Ammon's horn (tissue), 1 donor: ENCODE measurements at places on chromosomes 16 and 17.

- DNase-seq = no peak
Measured at GRCh38 chr16:79124016-79124756, 476.4 kb downstream of the MAF start.

- DNase-seq = no peak
Measured at GRCh38 chr16:47725188-47725695, 264.1 kb downstream of the PHKB start.

DNA sequence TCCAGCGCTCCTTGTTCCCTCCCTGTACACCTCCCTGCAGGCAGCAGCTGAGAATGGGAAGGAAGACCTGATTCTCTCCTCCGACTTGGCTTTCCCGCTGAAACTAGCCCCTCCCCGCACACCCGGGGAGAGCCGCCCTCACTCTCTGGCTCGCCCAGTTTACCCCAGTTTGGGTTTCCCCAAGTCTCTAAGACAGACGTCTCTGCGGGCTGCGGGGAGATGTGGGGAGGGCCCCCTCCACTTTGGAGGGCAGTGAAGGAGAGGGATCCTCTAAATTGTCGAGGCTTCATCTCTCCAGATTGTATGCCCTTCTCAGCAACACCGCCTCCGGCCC lies 797 bp downstream of the GRB7 start:
- no peak for DNase-seq

GRCh38 chr16:54098247-54098646 lies 188.3 kb downstream of the IRX3 start:
- no peak for DNase-seq

DNA sequence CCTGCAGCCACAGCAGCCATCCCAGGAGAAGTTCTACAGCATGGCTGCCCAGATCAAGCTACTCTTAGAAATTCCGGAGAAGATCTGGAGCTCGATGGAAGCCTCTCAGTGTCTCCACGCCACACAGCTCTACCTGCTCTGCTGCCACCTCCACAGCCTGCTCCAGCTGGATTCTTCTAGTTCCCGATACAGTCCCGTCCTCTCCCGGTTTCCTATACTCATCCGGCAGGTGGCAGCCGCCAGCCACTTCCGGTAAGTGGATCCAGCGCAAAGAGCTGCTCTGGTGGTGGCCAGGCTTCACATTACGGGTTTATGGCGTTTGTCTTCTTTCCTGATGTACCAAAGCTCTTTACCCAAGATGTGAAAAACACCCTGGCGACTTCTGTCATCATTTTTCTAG lies 3.6 kb downstream of the COG1 start:
- DNase-seq = peak; percentile 39

GRCh38 chr17:2363851-2364762 lies 26.8 kb downstream of the SGSM2 start:
- DNase-seq = peak; percentile 55

DNA sequence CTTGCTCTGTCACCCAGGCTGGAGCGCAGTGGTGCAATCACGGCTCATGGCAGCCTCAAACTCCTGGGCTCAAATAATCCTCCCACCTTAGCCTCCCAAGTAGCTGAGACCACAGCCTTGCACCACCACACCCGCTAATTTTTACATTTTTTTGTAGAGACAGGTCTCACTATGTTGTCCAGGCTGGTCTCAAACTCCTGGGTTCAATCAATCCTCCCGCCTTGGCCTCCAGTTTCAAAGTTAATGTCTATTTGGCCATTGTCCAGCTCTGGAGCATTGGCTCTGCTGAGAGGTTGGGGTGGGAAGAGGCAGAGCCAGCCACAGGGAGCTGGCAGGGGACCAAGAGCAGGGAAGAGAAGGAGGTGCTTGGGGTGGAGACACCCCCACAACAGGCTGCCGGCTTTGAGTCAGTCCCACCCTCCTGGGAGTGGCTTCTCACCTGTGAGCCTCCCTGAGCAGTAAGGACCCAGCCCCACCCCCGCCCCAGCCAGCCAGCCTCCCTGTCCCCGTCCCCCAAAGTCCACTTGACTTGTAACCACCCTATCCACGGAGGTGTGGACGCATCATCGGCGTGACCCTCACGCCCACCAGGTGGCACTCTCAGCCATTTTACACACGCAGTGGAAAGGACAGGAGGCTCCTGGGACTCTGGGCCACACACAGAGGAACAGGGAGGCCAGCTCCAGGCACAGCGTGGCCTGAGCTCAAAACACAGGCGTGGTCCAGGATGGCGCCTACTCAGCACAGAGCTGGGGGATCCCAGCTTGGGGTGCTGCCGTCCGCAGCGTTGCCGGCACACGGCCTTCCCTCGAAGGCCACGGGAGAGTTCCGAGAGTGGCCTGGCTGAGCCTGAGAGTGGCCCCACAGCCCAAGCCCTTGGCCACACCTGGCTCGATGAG lies 22.8 kb upstream of the PVALEF start:
- DNase-seq = peak; percentile 91

DNA sequence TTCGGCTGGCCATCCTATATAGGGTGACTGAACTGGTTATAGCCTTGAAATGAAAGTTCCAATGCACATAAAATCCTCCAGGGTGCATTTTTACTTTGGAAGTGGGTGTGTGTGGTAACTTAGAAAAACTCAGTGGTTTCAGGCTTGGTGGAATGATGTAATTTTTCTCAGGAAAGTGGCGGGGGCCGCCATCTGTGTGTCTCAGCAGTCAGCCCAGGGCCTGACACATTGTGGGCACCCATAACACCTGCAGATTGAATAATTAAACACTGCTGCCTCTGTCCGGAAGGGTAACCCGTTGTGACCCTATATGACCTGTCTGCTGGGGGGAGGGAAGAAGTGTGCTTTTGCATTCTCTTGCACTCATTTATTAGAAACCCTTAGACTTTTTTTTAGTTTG lies 2.2 kb upstream of the PDP2 start:
- no peak for DNase-seq

DNA sequence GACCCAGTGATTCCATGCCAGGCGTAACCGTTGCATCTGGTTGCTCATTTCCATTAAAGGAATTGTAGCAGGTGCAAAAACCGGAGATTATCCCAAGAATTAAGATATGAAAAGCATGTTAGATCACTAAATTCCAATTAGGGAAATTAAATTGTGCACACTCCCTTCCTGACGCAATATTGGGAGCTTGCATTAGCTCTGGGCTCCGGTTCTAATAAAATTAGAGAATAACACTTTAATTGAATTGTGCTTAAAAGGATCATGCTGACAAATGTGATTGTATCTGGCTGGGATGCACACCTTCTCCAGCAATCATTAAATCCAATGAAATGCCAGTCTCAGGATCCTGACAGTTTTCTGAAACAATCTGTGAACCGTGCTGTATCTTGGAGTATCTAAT lies 38.1 kb downstream of the IRX5 start:
- DNase-seq = no peak

GRCh38 chr16:86594721-86595120 lies 16.4 kb downstream of the FOXL1 start:
- DNase-seq = no peak

DNA sequence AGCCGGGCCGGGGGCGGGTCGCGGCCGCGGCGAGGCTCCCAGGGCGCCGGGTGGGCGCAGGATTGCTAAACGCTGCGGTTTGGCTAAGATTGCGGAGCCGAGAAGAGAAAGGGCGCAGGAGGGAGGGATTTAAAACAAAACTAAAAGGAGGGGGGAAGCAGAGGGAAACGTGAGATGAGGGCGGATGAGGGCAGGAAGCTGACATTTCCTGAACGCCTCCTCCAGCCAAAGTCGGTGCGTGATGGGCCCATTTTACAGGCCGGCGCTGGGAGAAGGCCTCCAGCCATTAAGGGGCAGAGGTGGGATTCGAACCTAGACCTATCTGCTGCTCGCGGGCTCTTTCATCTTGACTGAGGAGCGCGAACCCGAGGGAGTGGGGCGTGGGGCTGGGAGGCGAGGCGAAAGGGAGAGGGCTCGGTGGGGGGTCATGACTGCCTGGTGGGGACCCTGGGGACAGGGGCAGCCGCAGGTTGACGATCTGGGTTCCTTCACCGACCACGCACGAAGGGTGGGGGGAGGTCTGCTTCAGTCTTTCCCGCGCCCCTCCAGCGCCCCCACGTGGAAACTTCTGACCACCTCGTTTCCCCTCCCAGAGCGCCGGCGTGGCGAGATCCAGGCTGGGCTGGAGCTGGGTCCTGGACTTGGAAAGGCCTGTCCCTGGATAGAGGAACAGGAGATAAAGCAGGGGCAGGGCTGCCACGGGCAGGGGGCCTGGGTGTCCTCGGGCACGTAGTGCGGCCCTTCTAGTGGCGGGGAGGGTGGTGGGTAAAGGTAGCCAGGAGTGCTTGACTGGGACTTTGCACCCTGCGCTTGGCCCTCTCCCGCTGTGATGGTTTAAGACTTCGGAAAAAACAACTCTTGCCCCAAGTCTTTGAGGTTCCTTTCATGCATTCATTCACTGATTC lies 3.8 kb upstream of the TAC4 start:
- DNase-seq = peak; percentile 48

GRCh38 chr16:31351942-31352325 lies 3.0 kb upstream of the ITGAX start:
- DNase-seq = peak; percentile 39

- no peak for DNase-seq
Measured at GRCh38 chr17:33637534-33637933, 344.4 kb upstream of the ASIC2 start.

DNA sequence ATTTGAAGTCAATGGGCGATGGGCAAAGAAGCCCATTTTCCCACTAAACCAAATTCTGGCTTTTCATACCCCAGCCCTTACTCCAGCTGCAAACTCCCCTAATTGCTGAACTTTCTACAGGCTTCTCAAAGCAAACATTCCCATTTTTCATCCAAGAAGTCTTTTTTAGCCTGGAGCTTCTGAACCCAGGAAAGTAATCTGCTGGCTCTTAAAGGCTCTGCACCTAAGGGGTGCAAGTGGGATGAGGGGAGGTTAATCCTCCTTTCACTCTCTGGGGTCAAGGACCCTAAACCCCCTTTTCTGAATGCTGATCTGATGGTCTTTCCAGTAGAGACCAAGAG lies 2.4 kb downstream of the HOXB7 start:
- no peak for DNase-seq

- no peak for DNase-seq
Measured at GRCh38 chr17:27320222-27320560, 26.3 kb downstream of the WSB1 start.

- DNase-seq = peak; percentile 86
Measured at GRCh38 chr17:72985882-72986720, 106.4 kb downstream of the SLC39A11 start.

- no peak for DNase-seq
Measured at GRCh38 chr16:67651039-67651438, 6.1 kb downstream of the CARMIL2 start.

- DNase-seq = no peak
Measured at GRCh38 chr17:50280801-50281441, 6.7 kb downstream of the TMEM92 start.

GRCh38 chr17:7626307-7626706 lies 1.3 kb downstream of the SAT2 start:
- DNase-seq = peak; percentile 59

- no peak for DNase-seq
Measured at GRCh38 chr17:70610161-70610560, 440.8 kb downstream of the KCNJ2 start.

- peak; percentile 52 for DNase-seq
Measured at GRCh38 chr17:9529033-9529700, 46.5 kb downstream of the STX8 start.

GRCh38 chr17:43449470-43450248 lies 34.1 kb upstream of the DHX8 start:
- no peak for DNase-seq

GRCh38 chr17:73042809-73043685 lies 49.4 kb downstream of the SLC39A11 start:
- DNase-seq = no peak
